Esophagus muscularis mucosa (tissue), 4 donors: ENCODE measurements at places on chromosomes 3 and 15.

- no peak for DNase-seq
Observed at GRCh38 chr15:38163658-38164057, 89.0 kb upstream of the SPRED1 start.

- no peak for DNase-seq
Observed at GRCh38 chr3:15819576-15819975, 21.8 kb upstream of the ANKRD28 start.

GRCh38 chr3:24540821-24541220 is 46.2 kb upstream of the THRB start:
- DNase-seq: no peak

DNA sequence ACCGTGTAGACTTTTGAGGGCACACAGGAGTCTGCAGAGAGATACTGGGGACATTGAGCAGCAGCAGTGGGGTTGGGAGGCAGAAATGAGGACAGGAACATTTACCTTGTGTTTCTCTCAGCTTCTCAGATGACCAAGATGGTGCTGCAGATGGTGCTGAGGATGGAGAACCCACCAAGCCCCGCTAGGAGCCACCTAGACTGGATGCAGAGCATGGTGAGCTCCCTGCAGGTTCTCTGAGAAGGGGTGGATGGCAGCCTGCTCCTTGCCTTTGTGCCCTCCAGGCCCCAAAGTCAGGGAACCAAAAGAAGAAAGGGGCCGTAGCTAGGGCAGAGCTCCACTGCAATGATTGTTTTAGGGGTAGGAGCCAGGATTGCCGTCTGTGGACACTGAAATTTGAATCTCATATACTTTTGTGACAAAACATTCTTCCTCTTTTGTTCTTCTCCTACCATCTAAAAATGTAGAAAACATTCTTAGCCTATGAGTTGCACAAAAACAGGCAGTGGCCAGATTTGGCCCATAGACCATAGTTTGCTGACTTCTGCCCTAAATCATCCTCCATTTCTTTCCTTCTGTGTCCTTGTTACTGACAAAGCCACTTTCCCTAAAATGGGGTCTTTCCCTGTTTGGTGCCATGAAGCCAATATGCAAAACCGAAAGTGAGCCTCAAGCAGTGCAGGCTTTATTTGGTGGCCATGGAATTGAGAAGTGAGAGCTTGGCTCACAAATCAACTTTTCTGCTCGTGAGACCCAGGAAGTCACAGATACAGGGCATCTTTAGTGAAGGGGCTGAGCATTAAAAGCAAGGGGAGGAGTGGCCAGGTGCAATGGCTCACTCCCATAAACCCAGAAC is 11.9 kb upstream of the MUC20 start:
- peak; percentile 91 for DNase-seq

DNA sequence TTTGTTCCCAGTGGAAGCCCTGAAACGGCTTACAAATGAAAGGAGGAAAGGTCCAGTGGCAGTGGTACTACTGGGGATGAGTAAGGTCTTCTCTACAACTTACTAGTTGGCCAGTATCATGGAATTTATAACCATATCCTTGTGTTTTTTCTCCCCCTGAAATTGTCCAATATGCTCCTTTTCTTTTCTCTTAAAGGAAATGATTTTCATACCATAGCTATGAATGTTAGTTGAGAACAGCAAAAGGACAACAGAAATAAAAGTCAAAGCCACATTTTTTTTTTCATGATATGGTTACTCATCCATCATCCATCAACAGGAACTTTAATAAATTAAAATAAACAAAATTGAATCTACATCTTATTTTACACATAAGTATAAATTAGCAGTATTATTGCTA is 450.4 kb downstream of the MFSD1 start:
- no peak for DNase-seq

DNA sequence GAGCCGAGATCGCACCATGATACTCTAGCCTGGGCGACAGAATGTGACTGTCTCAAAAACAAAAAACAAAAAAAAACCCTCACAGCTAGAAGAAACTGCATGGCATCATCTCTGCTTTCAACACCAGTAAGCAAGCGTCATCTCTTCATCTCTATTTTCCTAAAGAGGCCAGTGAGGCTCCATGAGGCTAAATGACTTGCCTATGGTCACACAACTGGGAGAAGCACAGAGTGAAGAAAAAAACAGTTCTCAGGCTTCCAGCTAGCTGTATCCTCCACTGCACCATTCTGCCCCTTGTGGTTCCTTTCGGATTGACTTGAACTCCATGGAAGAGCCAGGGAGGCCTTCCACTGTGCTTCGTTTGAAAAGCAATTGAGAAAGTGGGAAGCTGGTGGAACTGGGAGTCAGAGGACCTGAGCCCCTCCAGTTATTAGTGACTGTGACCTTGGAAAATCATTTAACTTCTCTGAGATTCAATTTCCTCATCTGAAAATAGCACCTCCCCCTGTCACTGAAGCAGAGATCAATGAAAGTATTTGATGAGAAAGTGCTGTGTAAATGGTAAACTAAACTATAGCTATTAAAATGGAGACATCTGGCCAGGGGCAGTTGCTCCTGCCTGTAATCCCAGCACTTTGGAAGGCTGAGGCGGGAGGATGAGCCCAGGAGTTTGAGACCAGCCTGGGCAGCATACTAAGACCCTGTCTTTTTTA is 32.1 kb upstream of the DENND4A start:
- no peak for DNase-seq

DNA sequence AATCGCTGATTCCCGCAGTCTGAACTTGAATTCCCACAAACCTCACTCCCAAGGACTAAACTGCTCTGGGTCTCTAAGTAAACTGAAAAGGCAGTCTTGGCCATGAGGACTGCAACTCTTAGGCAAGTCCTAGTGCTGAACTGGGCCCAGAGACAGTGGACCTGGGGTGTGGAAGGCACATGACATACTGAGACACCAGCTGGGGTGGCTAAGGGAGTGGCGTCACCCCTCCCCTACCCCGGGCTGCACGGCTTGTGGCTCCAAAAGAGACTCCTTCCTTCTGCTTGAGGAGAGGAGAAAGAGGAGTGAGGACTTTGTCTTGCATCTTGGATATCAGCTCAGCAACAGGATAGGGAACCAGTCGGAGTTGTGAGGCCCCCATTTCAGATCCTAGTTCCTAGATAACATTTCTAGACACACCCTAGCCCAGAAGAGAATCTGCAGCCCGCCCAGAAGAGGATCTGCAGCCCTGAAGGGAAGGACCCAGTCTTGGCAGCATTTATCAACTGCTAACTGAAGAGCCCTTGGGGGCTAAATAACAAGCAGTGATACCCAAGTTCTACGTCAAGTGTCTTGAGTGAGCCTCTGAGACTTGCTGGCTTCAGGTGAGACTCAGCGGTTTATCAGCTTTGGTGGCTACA is 110.7 kb upstream of the C3orf80 start:
- no peak for DNase-seq

GRCh38 chr15:100113351-100114080 is 228.3 kb downstream of the ADAMTS17 start:
- no peak for DNase-seq

DNA sequence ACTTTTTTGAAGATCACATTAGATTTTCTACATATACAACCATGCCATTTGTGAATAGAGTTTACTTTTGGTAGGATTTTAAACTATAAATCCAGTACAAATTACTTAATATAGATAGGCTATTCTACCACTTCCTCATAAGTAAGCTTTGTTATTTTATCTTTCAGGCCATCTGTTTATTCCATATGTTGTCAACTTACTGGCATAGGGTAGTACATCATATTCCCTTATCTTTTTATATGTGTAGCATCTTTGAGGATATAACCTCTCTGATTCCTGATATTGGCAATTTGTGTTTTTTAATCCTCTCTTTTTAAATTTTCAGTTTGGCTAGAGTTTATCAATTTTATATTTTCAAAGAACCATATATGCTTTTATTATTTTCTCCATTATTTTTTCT is 515.4 kb downstream of the DIPK2A start:
- DNase-seq: no peak

- no peak for DNase-seq
Observed at GRCh38 chr3:57164657-57165573, at the start of gene IL17RD. TSS of gene IL17RD (minus strand) at chr3:57165353. CDS start at chr3:57165286, 67 bp downstream.

GRCh38 chr3:100440895-100441294 is 39.6 kb downstream of the LNP1 start:
- DNase-seq: peak; percentile 66

DNA sequence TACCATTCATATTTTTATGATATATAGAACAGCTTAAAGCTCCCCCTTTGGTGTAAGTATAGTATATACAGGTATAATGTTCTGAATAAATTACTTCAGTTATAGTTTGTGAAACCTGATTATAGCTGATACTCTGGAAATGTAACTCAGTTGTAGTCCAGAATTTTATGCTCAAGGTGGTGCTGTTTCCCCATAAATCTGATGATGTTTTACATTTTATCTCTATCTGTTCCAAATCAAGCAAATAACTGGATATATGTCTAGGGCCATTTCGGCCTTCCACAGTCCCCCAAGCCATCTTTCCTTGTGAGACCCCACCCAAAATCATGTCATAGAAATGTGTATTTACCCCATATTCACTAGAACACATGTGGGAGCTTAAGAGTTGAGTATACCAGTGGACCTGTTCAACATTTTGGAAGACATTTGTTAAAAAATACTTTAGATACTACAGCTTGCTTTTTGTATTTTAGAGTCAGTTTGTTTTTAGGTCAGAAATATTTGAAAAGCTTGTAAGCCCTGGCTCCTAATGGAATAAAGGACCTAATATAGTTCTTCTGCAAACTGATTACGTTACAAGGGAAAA is 107.1 kb downstream of the ATG7 start:
- no peak for DNase-seq

DNA sequence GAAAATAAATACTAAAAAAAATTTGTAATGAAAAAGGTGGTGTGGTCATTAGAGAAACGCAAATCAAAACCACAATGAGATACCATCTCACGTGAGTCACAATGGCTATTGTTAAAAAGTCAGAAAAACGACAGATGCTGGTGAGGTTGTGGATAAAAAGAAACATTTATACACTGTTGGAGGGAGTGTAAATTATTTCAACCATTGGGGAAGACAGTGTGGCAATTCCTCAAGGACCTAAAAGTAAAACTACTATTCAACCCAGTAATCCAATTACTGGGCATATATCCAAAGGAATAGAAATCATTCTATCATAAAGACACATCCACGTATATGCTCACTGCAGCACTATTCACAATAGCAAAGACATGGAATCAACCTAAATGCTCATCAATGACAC is 120.3 kb downstream of the MYO9A start:
- no peak for DNase-seq
